ENCODE measurements at places on chromosomes 12 and 14. TPM values are rescaled to one million over a fixed set of nuclear protein-coding genes. Genes with fewer than 3 reads are reported as not detected.

Gene DLK1
- not detected for total RNA-seq

DNA sequence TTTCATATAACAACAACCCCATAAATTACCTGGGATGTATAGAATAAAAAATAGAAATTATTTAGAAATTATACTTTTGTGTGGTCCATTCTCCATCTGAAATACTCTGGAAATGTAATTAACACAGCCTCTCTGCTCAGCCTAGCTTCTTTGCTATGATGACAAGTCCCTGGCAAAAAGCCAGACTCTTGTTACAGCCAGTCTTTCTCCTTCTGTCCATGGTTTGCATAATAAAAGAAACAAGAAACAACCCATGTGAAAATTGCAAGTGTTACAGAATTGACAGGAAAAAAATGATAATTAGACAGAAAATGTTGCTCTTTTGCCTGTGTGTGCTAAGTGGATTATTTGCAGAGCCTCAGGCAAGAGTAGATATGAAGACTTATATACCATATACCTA, 61.3 kb downstream of the C12orf50 start:
- H3K4me3 ChIP-seq, result no peak overlapping the region
- H3K27ac ChIP-seq, result no peak overlapping the region
- no peaks in the 10 kb centered on the region for H3K36me3 ChIP-seq
- H3K4me1 ChIP-seq, result no peaks in the 10 kb centered on the region
- no peak for DNase-seq

- peaks cover 18% of the 10 kb centered on the region for H3K27me3 ChIP-seq
- peaks cover 12% of the 10 kb centered on the region for H3K36me3 ChIP-seq
- H3K4me3 ChIP-seq, result peak within 1 kb of the TSS; percentile 84
- H3K27ac ChIP-seq, result peak within 1 kb of the TSS; percentile 86
Measured at GRCh38 chr14:54566410-54567223, at the start of gene SAMD4A. Gene SAMD4A, plus strand, starts transcription at chr14:54567128. Its CDS starts 789 bp downstream, at chr14:54567917.

GRCh38 chr12:87384226-87384625, 645.0 kb downstream of the C12orf50 start:
- no peaks in the 10 kb centered on the region for H3K27me3 ChIP-seq
- DNase-seq, result no peak
- no peaks in the 10 kb centered on the region for H3K4me1 ChIP-seq
- no peak overlapping the region for H3K4me3 ChIP-seq

DNA sequence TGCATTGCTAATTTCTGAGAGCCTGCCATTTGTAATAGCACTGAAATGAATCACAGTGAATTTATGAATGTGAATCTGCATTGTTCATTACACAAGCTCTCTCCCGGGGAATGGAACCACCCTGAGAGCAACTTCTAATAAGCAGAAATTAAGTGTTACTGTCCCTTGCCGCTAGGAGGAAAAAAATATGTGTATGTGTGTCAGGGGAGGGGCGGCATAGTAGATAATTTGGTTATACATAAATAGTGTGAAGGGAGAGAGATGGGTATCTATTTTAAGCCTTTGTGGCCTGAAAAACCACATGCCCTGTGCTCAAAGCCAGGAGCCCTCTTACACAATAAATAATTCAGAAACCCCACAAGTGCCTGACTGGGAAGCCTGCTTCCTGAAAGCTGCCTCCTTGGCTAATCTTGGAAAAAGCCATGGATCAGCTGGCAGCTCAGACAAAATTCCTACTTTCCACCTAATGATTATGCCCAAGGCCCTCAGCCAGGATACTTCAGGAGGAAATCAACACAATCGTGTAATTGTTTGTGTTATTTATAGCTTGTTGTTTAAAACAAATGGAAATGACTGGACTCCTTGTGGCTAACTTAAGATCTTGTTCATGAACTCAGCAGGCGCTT, 366.2 kb upstream of the KITLG start:
- H3K27me3 ChIP-seq, result peaks cover 5% of the 10 kb centered on the region
- no peaks in the 10 kb centered on the region for H3K36me3 ChIP-seq
- H3K27ac ChIP-seq, result no peak overlapping the region
- DNase-seq, result no peak
- H3K4me1 ChIP-seq, result no peaks in the 10 kb centered on the region

DNA sequence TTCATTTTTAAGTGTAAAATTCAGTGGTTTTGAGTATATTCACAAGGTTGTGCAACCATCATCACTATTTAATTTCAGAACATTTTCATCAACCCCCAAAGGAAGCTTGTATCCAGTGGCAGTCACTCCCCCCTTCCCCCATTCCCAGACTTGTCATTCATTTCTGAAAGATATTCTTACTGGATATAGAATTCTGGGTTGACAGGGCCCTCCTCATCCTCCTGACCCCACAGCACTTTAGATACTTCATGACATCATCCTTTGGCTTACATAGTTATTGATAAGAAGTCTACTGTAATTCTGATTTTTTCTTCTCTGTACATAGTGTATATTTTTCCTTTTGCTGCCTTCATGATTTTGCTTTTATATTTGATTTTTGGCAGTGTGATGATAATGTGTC, 8.8 kb upstream of the ADGRD1 start:
- H3K27ac ChIP-seq, result no peak overlapping the region
- peaks cover 14% of the 10 kb centered on the region for H3K27me3 ChIP-seq
- H3K4me3 ChIP-seq, result no peak overlapping the region
- no peaks in the 10 kb centered on the region for H3K36me3 ChIP-seq
- DNase-seq, result no peak
